ENCODE measurements at places on chromosomes 6 and 20.

DNA sequence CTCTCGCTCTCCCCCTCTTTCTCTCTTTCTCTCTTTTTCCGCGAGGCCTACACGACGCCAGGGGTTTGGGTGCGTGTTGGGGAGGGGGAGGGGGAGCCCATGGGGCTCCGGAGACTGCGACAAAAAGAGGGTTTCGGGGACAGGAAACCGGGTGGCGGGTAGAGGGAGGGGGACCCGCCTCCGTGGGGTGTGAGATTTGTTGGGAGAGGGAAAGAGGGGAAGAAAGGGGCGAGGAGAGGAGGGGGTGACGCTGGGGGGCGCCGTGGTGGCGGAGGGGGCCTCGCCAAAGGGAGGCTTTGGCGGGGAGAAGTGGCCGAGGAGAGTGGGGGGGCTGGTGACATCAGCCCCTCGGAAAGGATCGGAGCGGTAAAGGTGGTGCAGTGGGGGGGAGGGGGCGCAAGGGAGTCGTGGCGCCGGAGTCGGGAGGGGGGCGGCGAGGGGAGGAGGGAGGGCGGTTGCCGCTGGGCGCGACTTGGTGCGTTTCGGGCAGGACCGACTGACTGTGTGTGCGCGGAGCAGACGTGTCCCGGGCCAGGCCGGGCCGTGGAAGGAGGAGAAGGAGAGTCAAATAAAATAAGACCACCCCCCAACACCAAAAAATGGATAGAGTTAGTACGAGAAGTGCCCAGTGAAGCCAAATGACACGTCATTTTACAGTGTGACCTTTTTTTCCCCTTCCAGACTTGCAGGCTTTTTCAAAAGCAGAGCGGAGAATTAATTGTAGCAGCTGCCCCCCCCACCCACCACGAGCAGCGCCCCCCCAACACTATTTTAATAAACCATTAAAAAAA lies 39.8 kb downstream of the GNAS start:
- DNase-seq = peak; percentile 70

DNA sequence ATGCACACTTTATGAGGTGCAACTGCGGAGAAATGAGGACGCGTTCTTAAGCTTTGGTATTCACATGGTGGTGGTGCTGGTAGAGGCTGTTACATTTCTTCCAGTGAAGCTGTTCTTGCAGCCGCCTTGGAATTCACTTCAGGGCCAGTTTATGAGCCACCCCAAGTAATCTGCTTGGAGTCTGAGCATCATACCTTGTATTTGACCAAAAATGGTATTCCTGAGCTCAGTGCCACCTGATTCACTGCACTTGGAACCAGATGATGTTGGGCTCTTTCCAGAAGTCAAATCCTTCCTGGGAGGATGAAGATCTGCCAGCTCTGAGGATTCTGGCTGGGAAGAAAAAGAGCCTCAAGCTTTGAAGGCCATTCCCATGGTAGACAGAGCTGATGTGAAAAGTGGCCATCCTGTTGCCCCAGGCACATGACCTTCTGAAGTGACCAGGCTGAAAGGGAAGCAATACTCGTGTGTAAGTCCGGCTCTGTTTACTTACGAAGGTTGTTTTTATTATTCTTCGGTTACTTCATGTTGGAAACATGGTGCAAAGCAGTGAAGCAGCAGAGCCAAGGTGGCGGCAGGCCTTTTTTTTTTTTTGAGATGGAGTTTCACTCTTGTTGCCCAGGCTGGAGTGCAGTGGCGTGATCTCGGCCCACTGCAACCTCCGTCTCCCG lies 7.7 kb downstream of the MANBAL start:
- no peak for DNase-seq

DNA sequence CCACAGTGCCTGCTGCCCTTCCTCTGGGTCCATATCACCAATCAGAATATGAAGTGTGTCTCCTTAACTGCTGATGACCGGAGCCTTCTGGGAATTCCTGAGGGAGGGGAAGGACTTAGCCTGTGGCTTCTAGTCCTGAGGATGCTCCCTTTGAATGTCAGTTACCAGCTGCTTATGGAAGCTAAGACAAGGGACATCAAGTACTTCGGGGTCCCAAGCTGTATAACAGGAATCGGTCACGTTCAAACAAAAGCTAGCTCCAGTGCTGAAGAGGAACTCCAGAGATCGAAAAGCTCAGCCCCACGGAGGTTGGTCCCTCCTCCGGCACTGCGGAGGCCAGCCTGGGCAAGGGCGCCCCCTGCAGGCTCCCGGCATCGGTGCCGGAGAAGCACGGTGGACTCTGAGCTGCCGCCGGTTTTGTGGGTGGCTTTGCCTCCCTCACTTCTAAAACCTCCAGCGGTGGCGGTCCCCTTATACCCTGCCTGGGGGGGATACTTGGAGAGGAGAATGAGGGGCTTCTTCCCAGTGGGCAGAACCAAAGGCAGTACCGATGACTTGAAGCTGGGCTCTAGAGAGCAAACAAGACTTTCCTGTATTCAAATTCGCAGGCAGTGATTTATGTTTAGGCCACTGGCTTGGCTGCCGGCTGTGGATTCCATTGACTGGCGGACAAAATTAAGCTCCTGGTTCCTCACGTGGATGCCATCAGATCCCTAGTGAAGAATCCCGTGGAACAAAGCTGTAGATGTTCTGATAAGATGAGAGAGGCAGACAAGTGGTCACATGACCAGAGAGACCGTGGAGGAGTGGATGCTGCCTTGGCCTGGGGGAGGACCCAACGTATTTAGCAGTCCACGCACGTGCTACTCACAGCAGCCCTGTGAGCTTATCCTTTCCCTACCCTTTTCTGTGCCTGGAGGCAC lies 16.2 kb upstream of the UBR2 start:
- DNase-seq = peak; percentile 79

GRCh38 chr6:118101220-118101619 lies 194.2 kb downstream of the SLC35F1 start:
- DNase-seq = no peak
